Articular chondrocyte of knee joint (primary cell): ENCODE measurements at places on chromosomes 16 and 17. TPM values are rescaled to one million over a fixed set of nuclear protein-coding genes. Genes with fewer than 3 reads are reported as not detected.

NETO2 gene
- total RNA-seq = 1.0 and 6.1 TPM in 2 replicates

TBC1D3C gene
- 0.32 TPM in 1 of 2 replicates, not detected in the other for total RNA-seq

TAT gene
- total RNA-seq = not detected in 2 replicates

CA4 gene
- not detected in 2 replicates for total RNA-seq

SGF29 gene
- total RNA-seq = 7.8 and 10.8 TPM in 2 replicates

MMP28 gene
- 0.26 and 1.2 TPM in 2 replicates for total RNA-seq

CBFA2T3 gene
- total RNA-seq = not detected in 2 replicates

TP53TG3B gene
- not detected in 2 replicates for total RNA-seq

PRAC1 gene
- total RNA-seq = not detected in 2 replicates
